ENCODE measurements at places on chromosomes 2 and 18.

GRCh38 chr2:105934467-105934866, 189.8 kb downstream of the NCK2 start:
- DNase-seq: no peak

- no peak for DNase-seq
Observed at GRCh38 chr2:195021711-195022507, 635.1 kb upstream of the SLC39A10 start.

- DNase-seq: no peak
Observed at GRCh38 chr2:206798000-206798399, 32.6 kb downstream of the FASTKD2 start.

- no peak for DNase-seq
Observed at GRCh38 chr2:65076345-65076710, 20.1 kb downstream of the CEP68 start.

GRCh38 chr2:60976875-60977561, 40.5 kb upstream of the PEX13 start:
- no peak for DNase-seq

DNA sequence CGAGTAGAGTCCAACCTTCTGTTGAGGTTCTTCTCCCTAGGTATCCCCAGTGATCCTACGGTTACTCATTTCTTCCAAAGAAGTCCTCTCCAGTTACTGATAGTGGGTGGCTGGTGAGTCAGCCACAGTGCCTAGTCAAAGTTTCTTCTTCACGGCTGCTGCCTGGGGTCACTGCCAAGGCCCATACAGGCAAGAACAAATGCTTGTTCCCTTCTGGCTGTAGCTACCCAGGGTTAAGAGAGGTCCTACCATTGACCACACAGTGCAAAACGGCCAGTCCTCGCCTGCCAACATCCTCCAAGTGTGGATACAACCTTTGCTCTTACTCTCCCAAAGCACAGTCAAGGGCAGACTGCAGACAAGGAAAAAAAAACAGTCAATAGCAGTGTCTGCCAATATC, 2.9 kb upstream of the PTPN4 start:
- no peak for DNase-seq

DNA sequence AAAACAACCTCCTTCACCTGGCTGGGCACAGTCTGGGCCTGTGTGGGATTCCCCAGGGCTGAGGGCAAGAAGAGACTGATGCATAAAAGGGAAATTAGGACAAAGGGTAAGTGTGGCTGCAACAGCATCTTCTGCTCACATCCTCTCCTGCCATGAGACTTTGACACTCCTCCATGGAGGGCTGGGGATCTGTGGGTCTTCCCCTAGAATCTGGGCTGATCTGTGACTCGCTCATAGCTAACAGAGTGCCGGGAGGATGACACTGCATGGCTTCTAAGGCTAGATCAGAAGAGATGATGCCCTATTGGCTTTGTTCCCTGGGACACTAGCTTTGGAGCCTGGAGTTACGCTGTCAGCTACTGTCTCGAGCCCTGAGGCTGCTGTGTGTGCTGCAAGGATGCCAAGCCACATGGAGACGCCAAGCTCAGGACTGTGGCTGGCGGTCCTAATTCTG, 24.3 kb downstream of the MOCOS start:
- no peak for DNase-seq

DNA sequence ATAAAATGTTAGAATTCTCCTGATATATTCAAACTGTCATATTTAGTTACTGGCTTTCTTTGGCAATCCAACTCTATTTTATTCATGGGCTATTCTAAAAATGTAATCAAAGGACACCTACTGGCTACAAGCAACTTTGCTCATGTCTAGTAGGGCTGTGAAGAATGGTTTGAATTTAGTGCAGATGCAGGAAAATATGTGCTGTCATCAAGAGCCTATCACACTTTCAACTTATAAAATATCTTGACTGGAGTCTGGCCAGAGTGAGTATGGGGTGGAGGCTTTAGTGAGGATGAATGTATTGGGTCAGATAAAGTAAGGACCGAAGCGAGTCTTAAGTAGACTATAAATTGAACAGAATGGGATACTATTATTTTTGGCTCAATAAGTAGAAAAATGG, 343.4 kb upstream of the SPRED2 start:
- no peak for DNase-seq

- DNase-seq: no peak
Observed at GRCh38 chr2:90077948-90078347, 1386.5 kb downstream of the RPIA start.

- DNase-seq: no peak
Observed at GRCh38 chr2:168490015-168490874, 34.2 kb downstream of the CERS6 start.

DNA sequence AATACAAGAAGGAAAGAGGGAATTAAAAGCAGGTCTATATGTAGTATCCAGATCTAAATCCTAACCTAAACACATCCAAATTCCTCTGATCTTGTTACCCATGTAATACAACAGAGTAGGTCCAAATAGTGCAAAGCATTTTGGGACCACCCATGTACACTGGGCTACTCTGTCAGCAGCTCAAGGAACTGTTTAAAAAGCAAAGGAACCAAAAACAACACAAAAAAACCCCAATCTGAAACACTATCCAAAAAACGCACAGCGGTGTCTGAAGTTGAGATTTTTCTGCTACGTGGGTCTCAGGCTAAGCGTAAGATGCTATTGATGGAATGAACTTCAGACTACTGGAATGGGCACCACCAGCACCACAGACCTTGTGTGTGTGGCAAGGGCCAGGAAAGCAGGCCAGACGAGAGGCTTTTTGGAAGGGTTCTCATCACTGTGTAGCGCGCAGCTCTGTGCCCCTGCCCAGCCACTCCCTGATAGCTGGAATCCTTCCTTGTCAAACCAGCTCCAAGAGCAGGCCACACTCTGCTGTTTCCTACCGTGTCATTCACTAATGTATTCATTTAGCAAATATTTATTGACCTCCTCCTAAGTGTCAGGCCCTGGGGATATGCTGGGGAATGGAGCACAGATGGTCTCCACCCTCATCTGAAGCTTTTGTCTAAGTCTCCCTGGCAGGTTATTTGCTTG, 101.4 kb downstream of the COLEC12 start:
- DNase-seq: no peak

GRCh38 chr2:231533777-231534125, 3.5 kb upstream of the NMUR1 start:
- DNase-seq: no peak

DNA sequence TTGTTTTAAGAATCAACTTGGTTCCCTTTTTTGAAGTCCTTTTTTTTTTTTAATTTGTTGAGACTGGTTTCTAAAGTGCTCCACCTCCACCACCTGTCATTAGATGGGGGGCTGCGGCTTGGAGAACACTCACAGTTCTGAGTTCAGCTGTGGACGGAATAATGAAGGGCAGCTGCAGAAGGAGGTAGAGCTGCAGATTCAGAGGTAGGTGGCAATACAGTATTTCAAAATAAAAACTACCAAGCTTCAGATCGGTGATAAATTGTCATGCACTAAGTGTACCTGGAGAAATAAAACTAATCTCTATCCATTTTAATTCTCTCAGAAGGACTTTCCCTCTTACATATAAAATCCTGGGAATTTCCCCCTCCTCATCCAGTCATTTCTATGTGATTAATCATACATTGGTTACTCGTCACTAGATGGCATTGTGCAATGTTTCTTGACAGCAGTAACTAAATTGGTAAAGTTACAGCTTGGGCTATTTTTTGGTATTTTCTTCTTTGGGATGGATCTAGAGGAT, 81.1 kb upstream of the SLC39A10 start:
- no peak for DNase-seq

DNA sequence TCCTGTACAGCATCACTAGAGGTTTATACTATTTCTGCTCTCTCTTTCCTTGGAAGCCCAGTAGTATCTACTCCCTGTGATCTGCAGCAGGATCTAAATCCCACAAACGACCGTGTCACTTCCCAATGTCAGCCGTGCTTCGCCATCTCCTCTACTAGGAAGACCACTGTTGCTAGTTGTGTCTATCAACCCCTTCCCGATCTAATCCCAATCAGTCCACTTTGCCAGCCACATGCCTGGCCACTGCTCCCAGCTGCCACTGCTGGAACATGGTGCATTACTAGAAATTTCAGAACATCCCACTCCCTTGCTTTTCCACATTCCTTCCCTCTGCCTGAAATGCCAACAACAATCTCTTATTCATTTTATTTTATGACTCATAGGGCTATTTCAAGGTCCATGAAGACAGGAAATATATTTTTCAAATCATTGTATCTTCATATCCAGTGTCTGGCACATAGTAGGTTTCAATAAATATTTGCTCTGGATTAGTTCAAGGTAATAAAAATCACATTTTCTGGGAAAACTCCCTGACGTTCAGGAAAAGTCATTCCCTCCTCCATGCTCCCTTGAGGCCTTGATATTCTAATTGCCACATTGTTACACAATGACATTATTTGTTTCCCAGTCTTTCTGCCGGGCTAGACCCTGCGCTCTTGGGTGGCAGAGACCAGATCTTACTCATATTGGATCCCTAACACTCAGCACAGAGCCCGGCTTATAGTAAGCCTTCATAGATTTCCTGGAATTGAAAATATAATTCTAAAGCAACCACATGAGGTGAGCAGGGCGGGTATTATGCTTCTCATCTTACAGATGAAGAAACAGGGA, 2.1 kb upstream of the TRIB2 start:
- DNase-seq: no peak

DNA sequence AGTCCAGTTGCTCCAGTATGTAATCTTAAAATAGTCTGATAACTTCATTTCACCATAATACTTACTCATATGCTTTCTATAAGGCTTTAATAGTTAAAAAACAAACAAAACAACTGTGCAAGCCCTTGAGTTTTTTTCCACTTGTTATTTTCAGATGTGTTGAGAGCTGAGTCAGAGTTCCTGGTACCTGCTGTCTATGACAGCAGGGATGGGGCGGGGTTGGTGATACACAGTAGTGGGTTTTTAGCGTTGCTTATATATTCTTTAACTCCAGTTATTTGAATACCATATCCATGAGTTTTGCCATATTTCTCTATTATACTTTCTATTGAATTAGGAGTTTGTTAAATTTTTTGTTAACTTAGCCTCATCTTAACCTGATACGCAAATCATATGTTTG, 5.0 kb downstream of the NAPG start:
- DNase-seq: no peak

- DNase-seq: no peak
Observed at GRCh38 chr18:5884375-5884774, 10.9 kb downstream of the TMEM200C start.

- DNase-seq: no peak
Observed at GRCh38 chr2:85410584-85411404, 628 bp upstream of the CAPG start.

GRCh38 chr2:205053827-205054410, 508.6 kb downstream of the PARD3B start:
- DNase-seq: no peak

DNA sequence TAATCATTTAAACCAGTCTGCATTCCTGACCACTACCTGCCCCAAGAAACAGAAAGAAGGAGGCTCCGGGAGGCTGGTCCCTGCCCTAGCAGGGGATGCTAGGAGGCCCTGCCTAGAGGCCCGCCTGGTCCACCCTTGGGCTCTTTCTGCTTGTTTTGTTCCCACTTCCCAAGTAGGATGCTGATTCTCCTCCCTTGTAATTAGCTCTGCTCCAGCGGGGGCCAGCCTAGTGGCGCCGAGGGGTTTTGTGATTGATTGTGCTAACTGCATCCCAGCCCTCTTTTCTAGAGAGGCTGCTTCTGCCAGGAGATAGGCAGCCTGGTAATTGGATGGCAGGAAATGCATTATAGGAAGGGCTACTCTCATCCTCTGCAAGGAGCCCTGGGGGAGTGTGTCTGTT, 220.0 kb downstream of the LOXHD1 start:
- no peak for DNase-seq

DNA sequence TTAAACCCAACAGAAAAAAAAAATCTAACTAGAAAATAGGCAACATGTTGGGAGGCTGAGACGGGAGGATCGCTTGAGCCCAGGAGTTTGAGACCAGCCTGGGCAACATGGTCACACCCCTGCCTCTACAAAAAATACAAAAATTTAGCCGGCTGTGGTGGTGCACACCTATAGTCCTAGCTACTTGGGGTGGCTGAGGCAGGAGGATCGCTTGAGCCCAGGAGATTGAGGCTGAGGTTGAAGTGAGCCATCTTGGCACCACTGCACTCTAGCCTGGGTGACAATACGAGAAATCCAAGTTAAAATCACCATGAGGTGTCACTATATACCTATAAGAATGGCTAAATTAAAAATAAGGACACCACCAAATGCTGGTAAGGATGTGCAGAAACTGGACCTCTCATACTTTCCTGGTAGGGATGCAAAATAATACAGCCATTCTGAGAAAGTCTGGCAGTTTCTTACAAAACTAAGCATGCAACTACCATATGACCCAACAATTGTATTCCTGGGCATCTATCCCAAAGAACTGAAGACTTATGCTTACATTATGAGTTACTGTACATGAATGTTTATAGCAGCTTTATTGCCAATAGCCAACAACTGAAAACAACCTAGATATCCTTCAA, 2.2 kb downstream of the SEPTIN10 start:
- peak; percentile 15 for DNase-seq

DNA sequence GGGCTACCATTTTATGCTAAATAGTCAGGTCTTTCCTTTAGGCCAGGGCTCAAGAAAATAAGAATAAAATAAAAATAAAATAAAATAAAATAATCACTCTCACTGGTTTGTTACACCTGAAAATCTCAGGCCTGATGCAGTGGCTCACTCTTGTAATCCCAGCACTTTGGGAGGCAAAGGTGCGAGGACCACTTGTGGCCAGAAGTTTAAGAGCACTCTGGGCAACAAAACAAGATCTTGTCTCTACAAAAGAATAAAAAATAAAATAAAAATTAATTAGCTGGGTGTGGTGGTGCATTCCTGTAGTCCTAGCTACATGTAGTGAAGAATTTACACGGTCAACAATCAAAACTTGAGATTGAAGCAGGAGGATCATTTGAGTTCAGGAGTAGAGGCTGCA, 159.4 kb downstream of the NRXN1 start:
- no peak for DNase-seq

DNA sequence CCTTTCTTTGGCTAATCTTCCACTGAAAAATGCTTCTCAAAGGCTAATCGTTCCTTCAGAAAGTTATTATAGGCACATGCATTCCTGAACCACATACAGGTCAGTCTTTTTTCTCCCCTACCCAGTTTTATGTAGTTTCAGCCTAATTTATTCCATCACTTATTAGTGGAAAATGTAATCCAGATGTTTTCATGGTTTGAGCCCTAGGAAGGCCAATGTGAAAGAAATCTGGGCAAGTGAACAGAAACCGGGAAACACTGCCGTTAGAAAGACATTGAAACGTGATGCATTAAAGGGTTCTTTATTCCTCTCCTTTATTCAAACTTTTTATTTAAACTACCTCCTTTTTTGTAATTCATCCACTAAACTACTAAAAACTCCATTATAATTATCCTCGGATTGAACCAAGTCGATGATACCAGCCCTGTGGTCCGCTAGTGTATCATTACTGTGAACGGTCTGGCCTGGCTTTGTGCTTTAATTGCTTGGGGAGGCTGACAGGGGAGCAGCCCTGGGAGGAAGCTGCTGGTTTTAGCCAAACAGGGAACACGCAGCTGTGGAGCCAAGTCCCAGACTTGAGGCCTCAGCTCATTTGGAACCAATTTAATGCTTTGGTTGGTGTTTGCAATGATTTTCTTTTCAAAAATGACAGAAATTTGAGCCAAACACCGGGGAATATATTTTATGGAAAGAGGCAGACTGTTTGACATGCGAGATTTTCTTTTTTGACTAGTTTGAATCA, 149.2 kb downstream of the ARHGAP28 start:
- DNase-seq: no peak

Data from NCI-H1436 treated with DMSO at 0.1 percent for 48 hours (cell line).